ENCODE measurements at places on chromosomes 6 and 20.

DNA sequence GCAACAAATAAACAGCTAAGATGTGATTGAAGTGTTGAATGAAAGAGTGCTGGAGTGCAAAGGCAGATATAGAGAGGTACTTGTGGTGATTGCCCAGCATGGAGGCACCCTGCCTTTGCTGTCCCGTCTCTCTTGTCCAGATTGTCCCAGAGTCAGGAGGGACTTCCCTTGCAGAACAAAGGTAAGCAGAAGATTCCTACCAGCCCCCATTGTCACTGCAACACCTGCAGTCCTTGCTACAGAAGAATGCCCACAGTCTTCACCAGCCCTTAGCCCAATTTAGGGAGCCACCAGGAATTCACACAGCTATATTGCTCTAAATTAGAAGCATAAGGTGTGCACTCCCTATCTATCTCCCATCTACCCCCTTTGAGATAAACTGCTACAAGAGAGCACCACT, 491.8 kb downstream of the KIF16B start:
- no peak for DNase-seq

GRCh38 chr6:17768388-17768787, 61.7 kb upstream of the NUP153 start:
- no peak for DNase-seq

DNA sequence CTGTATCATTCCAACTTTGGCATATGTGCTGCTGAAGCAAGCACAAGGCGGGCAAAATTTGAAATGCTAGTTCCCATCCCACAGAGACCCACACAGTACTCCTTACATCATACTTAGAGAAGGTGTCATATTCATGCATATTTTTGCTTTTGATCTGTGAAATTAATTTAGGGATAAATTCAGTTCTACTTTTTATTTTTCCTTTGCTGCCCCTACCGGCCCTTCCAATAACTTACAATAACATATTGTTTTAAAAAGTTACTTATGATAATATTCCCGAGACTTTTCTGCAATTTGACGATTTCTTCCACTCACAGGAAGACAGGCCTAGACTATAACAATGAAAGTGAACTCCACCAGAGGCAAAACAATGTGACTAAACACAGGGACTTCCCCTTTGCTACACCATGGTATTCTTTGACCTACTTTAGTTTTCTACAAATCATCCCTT, 35.0 kb downstream of the SESN1 start:
- DNase-seq, result no peak

DNA sequence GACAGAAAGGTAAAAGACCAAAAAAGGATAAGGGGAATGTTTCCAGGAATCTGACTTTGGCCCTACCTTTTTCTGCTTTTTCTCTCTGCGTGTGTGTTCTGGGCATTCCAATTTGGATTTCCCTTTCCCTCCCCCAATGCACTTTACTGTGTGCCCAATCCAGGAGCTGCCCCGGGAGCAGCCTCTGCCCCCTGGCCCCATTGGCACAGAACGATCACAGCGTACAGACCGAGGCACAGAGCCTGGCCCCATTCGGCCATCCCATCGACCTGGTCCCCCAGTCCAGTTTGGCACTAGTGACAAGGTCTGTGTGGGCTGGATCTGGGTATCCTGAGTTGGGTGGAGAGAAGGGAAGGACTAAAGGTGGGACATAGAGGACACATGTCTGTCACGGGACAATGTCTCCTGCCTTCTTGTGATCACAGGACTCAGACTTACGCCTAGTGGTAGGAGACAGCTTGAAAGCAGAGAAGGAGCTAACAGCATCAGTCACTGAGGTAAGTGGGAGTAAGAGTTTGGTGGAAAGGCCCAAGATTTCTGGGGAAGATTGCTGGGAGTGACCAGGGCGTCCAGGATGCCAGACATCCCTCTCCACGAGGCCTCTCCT, 14.6 kb downstream of the PRRC2A start:
- no peak for DNase-seq

GRCh38 chr20:53995949-53996348, 74.4 kb downstream of the BCAS1 start:
- DNase-seq, result no peak

All from tibial nerve (tissue), 4 donors.